Substantia nigra (tissue), 51 donors: ENCODE measurements at places on chromosomes 11 and 22.

- DNase-seq: no peak
Observed at GRCh38 chr11:109864834-109865547, 228.2 kb upstream of the ZC3H12C start.

DNA sequence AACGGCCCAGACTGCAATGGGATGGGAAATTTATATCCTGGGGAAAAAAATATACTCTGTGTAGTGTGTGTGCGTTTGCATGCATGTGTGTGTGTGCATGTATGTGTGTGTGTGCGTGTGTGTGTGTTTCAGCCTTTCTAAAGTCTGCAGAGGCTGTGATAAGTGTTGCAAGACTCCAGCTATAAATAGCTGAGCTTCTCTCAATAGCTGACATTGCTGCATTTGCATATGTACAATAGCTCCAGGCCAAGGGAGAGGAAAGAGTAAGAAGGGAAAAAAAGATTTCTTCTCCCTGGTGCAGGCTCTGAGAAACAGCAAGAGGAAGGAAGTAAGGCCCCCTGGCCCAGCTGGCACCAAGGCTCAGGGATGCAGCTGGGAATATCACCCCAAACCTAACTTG is 483.0 kb downstream of the MN1 start:
- no peak for DNase-seq

DNA sequence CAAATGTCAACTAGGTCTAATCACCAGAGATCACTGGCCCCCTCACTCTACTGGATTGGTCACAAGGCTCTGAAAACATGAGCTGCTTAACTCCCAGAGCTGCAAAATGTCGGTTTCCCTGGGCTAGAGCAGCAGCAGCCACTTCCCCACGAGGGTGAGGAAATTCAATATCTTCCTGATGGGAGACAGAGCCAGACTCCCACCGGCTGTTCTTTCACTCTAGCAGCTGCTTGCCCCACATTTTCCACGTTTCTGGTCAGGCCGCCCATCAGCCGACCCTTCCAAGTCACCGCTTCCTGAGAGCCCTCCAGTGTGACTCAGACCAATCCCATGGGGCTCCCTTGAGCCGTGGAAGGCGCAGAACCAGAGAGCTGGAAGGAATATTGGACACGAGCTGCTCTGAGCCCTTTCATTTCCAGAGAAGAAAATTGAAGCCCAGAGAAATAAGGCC is 227.0 kb downstream of the ADAMTS15 start:
- no peak for DNase-seq

DNA sequence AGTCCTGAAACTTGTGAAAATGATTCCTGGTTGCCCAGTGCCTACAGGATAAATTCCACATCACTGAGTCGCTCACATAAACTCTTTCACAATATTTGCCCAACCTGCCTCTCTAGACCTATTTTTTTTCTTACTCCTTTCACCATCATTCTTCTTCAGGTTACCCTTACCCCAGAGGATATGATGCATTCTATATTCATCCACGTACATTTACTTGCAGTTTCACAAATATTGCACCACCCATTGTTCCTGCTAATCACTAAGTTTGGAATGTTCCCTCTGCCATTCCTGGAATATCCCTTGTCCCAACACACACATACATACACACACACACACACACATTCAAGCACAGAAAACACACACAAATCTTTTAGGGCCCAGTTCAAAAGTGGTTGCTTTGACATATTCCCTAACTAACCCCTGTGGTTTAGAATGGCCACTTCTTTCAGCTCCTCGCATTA is 379.5 kb downstream of the ETS1 start:
- DNase-seq: no peak

- no peak for DNase-seq
Observed at GRCh38 chr11:95359341-95359663, 128.3 kb upstream of the SESN3 start.

DNA sequence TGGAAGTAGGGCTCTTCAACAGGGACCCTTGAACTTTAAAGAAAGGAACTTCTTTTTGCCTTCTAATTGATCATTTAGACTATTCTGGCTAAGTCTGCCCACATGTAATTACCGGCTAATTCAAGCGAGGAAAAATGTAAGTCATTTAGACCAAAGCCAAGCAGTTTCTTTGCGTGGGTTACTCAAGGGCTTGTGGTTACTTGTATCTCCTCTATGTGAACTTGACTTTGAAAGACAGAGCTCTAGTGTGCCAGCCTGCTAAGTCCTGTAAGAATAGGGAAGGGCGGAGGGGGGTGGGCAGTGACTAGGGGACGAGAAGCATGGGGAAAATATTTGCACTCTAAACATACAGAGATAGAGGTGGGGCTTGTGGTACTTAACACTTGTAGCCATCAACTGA is 145.2 kb upstream of the TEAD1 start:
- no peak for DNase-seq

DNA sequence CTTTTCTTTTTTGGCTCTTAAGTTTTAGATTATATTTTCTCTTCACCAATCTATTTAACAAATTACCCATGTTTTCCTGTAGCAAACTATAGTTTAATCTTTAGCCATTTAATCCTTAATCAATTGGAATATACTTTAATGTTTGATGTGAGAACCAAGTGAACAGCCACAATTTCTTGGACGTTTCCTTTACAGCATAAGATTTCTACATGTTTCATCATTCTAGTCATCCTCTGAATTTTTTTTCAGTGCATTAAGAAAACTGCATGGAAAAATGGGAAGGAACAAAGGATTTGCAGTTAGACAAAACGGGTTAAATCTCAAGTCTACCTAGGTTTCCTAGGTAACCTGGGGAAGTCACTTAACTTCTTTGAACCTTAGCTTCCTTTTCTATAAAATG is 507.1 kb upstream of the CCDC90B start:
- no peak for DNase-seq

DNA sequence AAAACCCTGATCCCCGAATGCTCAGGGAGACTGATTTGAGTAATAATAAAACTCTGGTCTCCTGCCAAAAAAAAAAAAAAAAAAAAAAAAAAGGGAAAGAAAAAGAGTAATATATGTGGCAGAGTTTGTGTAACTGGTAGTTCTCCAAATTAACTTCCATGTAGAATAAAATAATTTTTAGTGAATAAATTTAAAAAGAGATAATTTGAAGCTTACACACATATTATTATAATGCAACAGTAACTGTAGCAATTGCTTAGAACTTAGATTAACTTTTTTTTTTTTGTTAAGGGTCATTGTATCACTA is 11.0 kb upstream of the MRPL17 start:
- DNase-seq: no peak

- DNase-seq: no peak
Observed at GRCh38 chr11:66743271-66743968, 14.4 kb upstream of the SPTBN2 start.

GRCh38 chr22:21758091-21758864 is 22.7 kb upstream of the YPEL1 start:
- DNase-seq: no peak

DNA sequence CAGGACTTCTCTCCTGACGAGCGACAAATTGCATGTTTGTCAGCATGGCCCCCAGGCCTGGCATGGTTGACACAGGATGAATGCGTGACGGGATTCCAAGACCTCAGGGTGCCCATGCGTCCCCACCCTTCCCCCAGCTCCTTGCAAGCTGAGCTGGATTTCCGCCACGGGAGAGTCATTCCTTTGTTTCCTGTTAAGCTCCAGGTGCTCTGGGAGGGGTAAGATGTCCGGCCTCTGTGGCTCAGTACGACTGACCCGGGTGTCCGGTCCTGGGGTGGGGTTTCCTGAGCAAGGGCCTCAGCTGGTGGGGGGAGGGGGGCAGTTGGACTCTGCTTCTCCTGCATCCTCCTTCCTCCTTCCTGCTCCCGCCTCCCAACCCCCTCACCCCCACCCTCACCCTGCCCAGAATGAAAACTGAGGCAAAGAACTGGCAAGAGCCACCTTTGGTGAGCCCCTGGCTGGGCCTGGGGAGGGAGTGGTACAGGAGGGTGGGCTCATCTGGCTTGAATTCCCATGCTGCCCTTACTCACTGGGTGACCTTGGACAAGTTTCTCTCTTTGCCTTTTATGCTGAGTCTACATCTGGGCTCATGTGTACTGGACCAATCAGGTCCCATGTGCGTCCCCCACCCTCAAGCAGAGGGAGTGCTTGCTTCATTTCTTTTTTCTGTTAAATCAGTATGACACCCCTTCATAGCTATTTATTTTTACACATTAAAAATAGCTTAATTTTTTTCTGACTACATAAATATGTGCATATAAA is 2.5 kb downstream of the CDC42EP2 start:
- no peak for DNase-seq

DNA sequence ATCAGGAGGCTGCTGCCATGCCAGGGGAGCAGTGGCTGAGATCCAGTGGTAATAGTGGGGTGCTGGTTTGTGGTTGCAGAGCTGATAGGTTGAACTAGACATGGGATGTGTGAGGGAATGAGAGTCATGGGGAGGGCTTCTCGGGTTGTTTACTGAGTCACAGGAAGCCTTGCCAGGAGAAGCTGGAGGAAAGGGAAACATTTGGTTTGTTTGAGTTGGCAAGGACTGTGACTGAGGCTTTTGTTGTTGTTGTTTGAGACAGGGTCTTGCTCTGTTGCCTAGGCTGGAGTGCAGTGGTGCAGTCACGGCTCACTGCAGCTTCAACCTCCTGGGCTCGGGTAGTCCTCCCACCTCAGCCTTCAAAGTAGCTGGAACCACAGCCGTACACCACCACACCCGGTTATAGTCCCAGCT is 49.3 kb downstream of the CABIN1 start:
- DNase-seq: no peak

DNA sequence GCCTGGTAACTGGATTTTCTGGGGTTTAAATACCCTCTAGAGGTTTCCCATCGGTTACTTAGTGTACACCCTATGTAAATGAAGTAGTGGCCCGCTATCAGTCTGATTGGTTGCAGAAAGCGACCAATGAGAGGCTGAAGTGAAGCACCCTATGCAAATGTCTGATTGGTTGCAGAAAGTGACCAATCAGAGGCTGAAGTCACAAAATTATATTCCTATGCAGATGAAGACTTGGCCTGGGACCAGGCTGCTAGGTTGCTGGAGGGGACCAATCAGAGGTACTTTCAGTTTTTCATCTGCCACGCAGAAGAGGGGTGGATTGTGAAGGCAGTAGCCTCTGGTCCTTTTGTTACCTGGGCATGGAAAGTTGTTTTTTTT is 134.8 kb downstream of the TBC1D22A start:
- no peak for DNase-seq

DNA sequence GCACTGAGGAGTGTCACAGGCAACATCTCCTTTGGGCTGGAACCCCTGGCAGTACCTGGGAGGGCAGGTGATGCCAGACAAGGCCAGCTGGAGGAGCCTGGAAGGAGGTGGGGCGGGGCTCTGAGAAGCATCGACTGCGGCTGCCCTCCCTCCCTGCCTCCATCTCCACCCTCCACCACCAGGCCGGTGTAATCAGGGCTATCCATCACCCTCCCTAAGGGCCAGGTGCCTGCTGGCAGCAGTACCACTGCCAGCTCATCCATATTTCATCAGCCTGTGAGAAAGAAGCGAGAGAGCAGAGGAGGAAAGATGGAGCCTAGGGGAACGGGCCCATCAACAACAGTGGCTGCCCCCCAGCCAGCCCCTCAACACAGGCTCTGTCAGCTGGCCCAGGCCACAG is 51.4 kb upstream of the RASD2 start:
- DNase-seq: no peak

DNA sequence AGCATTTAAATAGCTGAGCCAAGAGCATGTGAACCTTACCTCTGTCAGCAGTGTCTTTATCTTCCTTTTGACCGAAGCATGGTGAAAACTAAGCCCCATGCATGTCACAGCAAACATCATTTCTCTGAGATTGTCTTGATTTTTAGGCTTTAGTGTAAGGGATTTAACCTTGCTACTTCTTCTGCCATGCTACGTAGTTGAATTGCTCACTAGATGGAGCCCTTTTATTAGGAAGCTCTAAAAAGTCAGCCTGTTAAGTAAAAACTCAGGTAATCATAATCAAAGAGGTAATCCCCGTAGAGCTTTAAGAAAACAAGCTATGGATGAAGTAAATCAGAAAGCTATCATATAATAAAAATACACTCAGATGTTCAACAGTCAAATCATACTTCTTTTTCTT is 149.5 kb downstream of the PGR start:
- DNase-seq: no peak

DNA sequence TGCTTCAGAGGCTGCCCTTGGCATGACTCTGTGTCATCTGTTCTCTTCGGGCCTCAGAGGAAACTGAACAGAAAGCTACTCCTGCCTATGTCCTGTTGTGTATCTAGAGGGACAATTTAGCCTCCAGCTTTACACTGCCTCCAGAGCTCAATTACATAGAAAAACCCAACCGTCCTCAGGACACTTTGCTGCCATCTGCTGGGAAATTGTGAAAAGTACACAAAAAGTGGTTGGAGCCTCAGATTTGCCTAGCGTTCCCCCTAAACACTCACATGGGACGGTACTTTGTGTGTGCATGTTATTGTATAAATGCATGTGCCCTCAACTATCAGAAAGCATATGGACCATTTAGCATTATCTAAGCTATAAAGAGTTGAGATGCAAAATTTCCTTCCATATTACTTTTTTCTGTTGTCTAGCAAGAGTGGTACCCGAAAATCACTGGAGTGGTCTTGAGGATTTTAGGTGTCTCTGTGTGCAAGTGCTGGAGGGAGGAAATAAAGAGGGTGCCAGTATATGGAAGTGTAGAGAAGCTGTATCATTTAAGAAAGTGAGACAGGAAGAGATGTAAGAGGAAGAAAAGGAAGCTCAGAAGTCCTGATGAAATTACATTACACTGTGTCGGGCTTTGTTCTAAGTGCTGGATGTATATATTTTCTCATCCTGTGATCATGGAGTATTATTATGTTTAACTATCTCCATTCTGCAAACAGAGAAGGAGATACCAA is 8.7 kb upstream of the MS4A4E start:
- DNase-seq: no peak

GRCh38 chr11:122723106-122723505 is 67.6 kb downstream of the UBASH3B start:
- no peak for DNase-seq
